ENCODE measurements at places on chromosomes 5 and 9.

DNA sequence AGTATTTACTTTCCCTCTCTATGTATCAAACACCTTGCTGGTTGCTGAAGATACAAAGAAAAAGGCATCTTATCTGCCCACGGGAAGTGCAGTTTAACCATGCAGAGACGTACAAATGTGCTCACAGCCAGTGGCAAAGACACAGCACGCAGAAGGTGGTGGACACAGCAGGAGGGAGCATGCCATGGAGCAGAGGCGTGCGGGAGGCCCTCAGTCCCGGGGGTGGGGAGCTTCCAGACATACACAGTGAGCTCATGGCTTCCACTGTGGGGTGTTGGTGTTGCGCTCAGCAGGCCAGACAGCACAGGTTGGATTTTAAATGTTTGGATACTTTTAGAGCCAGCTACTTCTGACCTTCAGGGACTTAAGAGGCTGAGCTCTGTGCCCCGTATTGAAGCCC is 8.8 kb upstream of the BARX1 start:
- no peak for DNase-seq

DNA sequence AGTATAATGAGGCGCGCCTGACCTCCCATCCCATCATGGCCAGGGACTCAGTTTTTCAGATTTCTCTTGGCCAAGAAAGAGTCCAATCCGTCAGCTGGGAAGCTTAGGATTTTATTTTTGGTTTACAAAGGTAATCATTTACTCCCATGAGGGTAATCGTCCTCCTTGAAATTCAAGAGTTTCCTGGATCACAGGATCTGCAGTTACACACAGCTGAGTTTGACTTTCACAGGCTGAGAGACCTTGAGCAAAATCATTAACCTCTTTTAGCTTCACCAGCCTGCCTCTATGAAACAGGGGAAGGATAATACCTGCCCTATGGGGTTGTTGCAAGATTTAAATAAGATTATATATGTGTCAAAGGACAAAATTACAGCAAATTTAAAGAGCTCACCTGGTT is 15.4 kb upstream of the AK3 start:
- no peak for DNase-seq

GRCh38 chr5:154849791-154850201 is 607 bp downstream of the FAXDC2 start:
- DNase-seq, result no peak

DNA sequence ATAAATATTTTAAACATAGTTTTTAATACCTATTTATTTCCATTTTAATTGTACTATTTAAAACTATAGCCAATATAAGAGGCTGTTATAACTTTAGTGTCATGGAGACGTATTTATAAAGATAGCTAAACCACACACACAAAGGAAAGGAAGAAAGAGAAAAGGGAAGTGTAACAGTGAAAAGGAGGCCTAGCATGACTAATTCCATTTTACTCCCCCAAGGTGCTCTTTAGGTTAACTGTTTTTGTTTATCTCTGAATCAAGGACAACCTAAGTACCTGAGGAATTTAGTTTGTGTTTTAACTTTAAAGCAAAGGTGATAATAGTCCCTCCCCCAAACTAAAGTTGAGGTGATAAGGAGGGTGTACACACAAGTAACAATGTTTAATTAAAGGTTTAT is 1188.9 kb upstream of the C9orf72 start:
- DNase-seq, result no peak

GRCh38 chr9:21906881-21907280 is 87.3 kb downstream of the CDKN2A start:
- DNase-seq, result no peak

GRCh38 chr9:36207546-36208012 is 16.9 kb downstream of the CLTA start:
- DNase-seq, result no peak

DNA sequence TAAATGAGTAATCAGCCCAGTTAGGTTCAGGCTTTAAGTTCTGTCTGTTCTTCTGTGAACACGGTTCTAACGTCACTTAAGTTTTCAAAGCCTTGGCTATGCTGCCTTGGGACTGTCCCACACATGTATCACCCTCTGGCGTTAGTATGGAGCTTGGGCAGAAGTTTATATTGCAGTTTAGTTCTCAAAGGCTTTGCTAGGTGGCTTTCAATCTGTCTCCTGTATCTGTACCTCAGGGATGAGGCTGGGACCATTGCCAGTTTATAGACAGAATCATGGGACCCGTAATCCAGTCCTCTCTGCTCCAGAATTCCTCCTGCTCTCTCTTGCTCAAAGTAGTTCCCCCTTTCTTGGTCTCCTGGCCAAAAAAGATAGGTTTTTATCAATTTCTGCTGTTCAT is 12.1 kb downstream of the C9orf40 start:
- no peak for DNase-seq

DNA sequence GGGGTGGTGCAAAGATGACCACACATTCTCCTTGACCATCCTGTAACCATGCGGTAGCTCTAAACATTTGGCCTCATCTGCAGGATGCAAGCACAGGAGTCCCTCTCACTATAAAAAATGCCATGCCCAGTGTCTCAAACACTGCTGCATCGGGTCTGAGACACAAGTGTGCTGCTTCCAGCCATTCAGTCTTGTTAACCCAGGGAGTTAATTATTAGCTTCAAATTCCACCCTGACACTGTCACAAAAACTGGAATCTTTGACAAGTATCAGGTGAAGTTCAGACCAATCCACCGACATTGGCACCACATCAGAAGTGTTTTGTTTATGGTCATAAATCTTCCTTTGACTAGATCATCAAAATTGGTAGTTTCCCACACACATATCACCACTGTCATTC is 119.1 kb upstream of the RASEF start:
- no peak for DNase-seq

DNA sequence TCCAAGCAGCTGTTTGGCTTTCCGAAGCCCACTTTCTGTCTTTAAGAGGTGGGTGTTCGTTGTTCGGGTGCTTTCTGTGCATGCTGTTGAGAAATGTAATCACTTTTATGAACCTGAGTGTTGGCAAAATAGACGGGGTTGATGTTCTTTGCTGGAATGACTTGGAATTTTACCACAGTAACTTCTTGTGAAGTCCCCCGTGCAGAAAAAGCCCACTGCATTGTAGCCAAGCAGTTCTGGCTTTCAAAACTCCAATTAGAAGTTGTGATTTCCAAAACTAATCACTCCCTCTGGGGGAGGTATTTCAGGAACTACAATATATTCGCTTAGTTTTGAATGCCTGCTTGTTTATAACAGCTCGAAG is 111.1 kb downstream of the PAM start:
- no peak for DNase-seq

GRCh38 chr9:130029223-130029973 is 13.6 kb downstream of the FNBP1 start:
- no peak for DNase-seq

DNA sequence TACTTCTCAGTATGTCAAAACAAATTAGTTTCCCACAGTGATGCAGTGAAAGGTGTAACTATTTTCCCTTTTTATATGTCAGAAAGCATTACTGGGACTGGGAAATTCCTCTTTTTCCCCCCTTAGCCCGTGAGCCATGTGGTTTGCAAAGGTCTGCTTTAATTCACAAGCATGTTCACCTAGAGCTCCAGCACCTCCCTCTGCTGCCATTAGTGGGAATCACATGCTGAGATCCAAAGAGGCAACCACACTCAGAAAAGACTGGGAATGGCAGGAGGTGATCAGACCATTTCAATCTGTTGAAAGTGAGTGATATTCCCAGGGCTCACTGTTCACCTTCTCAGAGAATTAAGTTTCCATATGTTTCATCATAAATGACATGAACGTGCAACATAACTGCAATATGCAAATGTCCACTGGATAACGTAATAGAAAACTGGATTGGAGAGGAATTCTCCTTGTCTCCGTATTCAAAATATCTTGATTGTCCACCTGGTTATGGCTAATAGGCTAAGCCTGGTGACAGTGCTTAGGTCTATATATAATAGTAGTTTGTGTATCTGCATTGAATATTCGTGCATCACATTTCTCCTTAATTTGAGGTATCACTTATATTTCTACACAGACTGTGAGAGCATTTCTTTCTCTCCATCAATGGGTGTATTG is 703.5 kb upstream of the WWC1 start:
- DNase-seq, result no peak

GRCh38 chr5:128403333-128403732 is 134.7 kb downstream of the FBN2 start:
- no peak for DNase-seq

DNA sequence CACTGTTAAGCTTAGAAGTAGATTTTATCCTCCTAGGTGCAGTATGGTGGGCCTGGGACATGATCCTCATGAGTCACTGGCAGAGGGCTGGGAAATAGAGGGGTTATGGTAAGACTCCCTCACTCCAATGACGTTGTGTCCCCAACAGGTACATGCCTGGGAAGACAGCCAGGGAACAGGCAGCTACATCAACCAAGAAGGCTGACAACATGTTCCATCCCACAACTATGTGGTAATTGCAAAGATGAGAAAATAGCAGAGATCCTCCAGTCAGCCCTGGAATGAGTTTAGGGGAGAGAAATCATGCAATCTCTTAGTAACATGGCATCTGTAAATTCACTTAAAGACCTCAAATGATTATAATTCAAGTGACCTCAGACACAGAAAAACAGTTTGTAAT is 114.4 kb upstream of the LIFR start:
- no peak for DNase-seq

- no peak for DNase-seq
These were observed 74.5 kb downstream of the PTCD2 start for GRCh38 chr5:72394688-72395087.

DNA sequence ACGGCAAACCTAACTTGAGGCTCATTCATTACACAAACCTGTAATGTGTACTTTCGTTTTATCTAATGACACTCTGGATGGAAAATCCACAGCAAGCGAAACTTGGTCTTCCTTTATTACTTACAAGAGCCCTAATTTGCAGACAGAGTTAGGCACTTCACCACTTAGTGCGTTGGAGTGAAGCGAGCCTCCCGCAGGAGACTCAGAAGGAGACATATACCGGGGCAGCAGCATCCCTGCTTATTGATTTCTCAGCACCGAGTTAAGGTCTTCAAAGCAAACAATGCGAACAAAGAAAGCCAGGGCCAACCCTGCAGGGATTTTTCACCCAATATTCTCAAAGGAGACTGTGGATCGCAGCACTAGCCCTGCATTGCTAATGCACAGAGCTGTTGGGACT is 28.6 kb downstream of the LSM11 start:
- DNase-seq, result no peak
